ENCODE measurements at places on chromosomes 13 and 19.

DNA sequence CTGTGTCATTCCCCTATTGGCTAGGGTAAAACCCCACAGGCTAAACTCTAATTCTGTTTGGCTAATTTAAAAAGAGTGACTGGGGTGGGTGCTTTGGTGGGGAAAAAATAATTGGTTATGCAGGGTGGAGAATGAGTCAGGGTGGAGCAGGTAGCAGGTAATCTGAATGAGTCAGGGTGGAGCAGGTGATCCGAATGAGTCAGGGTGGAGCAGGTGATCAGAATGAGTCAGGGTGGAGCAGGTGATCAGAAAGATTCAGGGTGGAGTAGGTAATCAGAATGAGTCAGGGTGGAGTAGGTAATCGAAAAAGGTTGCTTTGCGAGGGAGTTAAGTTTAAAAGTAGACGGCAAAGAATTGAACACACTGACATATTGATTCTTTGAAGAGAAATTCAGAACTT, 1218.8 kb upstream of the ATXN8OS start:
- no peak for DNase-seq
- H3K27ac ChIP-seq: no peak overlapping the region
- H3K36me3 ChIP-seq: no peaks in the 10 kb centered on the region
- H3K4me3 ChIP-seq: no peak overlapping the region
- H3K27me3 ChIP-seq: no peaks in the 10 kb centered on the region
- no peaks in the 10 kb centered on the region for H3K4me1 ChIP-seq

GRCh38 chr13:44564936-44565335, 11.2 kb downstream of the TSC22D1 start:
- no peaks in the 10 kb centered on the region for H3K27me3 ChIP-seq
- peaks cover 30% of the 10 kb centered on the region for H3K4me1 ChIP-seq
- no peak for DNase-seq
- H3K27ac ChIP-seq: no peak overlapping the region

- H3K27ac ChIP-seq: no peak overlapping the region
- no peak overlapping the region for H3K4me3 ChIP-seq
- H3K4me1 ChIP-seq: peaks cover 72% of the 10 kb centered on the region
- DNase-seq: no peak
These were observed 120.6 kb downstream of the ABCC4 start for GRCh38 chr13:95180513-95181245.

GRCh38 chr19:55390461-55390880, 4.7 kb downstream of the RPL28 start:
- peak; percentile 53 for DNase-seq
- peak overlapping the region; percentile 82 for H3K27ac ChIP-seq
- H3K27me3 ChIP-seq: no peaks in the 10 kb centered on the region
- peaks cover 36% of the 10 kb centered on the region for H3K4me1 ChIP-seq
- peak overlapping the region; percentile 1 for H3K4me3 ChIP-seq
- H3K36me3 ChIP-seq: peaks cover 63% of the 10 kb centered on the region

DNA sequence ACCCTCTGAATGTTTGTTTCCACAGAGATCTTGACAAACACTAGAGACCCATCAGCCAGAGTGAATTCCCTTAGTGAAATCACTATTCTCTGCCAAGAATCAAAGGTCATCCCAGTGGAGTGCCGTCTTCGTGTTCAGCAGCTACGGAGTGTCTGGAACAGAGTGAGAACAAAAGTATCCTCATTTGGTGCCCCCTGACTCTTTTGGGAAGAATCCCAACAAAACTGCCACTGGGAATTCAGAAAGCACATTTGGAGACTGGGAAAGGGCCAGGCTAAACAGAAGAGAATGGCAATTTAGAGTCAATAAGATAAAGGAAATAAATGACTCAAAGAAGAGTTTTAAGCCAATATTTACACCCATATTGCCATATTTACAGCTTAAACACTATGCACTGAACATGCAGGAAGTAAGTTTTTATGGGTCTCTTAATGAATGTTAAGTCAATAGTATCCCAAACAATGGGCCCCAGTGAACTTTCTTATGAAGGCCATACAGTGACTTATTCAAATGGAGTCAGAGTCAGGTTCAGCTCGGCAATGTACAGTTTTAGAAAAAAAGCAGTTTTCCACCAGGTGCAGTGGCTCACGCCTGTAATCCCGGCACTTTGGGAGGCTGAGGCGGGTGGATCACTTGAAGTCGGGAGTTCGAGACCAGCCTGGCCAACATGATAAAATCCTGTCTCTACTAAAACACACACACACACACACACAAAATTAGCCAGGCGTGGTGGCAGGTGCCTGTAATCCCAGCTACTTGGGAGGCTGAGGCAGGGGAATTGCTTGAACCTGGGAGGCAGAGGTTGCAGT, 392.6 kb downstream of the KLF5 start:
- H3K4me3 ChIP-seq: no peak overlapping the region
- H3K27ac ChIP-seq: no peak overlapping the region
- H3K27me3 ChIP-seq: no peaks in the 10 kb centered on the region
- no peak for DNase-seq
- no peaks in the 10 kb centered on the region for H3K36me3 ChIP-seq
- H3K4me1 ChIP-seq: peaks cover 4% of the 10 kb centered on the region

DNA sequence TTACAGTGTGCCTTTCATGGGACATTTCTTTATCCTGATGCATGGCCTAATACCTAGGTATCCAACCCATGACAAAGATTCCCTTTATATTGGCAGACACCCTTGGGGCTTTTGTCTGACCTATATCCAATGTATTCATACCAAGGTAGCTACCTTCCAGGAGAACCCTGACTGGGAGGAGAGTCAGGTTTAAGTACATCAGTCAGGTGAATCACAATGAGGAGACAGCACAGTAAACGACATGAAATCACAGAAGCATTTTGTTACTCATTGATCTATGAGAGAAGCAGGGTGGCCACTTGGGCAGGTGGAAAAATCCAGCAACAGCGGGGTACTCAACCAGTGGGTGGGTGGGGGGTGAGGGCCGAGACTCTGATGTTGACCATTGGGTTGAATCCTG, 527.4 kb upstream of the ATXN8OS start:
- H3K36me3 ChIP-seq: no peaks in the 10 kb centered on the region

DNA sequence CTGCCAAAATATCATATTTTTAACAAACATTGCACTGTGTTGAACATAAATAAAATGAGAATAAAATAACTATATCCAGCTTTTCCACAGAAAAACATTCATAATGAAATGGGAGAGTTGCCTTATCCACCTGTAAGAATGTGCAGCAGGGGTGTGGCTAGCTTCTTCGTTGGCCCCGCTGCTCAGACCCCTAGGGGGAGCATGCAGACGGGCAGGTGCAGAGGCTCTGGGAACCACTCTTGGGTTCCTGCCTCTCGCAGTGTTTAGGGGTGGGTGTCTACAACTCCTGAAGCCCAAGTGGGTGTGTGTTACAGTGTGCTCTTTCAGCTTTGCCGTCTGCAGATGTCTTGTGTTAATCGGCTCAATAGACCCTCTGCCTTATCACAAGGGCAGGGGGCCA, 121.7 kb downstream of the SLITRK5 start:
- no peaks in the 10 kb centered on the region for H3K36me3 ChIP-seq
- no peak overlapping the region for H3K4me3 ChIP-seq
- H3K4me1 ChIP-seq: no peaks in the 10 kb centered on the region
- no peak for DNase-seq
- no peak overlapping the region for H3K27ac ChIP-seq
- no peaks in the 10 kb centered on the region for H3K27me3 ChIP-seq

DNA sequence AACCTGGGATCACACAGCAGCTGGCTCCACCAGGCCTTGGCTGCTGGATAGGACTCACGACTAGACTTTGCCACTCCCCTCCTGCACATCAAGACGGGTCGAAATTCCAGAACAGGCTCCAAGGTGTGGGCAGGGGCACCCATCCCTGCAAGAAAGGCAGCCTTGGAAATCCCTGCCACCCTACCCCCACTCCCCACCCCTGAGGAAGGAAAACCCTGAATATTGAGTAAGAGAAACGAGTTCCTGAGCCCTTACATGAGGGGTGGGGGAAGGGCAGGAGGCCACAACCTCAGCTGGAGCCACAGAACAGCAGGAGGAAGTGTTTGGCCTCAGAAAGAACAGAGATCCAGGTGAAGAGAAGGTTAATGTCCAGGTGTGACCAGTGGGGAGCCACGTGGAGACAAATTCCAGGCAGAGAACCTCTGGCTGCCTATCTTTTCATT, 20.1 kb downstream of the DEDD2 start:
- H3K4me3 ChIP-seq: no peak overlapping the region
- H3K4me1 ChIP-seq: peaks cover 68% of the 10 kb centered on the region
- peaks cover 69% of the 10 kb centered on the region for H3K36me3 ChIP-seq

DNA sequence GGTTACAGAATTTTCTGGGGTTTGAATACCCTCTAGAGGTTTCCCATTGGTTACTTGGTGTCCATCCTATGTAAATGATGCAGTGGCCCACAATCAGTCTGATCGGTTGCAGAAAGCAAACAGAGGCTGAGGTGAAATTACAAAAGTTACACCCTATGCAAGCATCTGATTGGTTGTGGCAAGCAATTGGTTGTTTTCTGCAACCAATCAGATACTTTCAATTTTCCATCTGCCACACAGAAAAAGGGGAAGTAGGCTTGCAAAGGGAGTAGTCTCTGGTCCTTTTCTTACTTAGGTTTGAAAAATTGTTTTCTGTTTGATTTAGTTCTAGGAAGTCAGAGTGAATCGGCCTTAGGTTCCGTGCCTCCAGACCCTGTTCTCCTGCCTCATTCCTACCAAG, 93.1 kb downstream of the WTIP start:
- H3K36me3 ChIP-seq: peaks cover 4% of the 10 kb centered on the region
- no peak for DNase-seq
- H3K27ac ChIP-seq: no peak overlapping the region
- H3K4me1 ChIP-seq: peaks cover 2% of the 10 kb centered on the region

DNA sequence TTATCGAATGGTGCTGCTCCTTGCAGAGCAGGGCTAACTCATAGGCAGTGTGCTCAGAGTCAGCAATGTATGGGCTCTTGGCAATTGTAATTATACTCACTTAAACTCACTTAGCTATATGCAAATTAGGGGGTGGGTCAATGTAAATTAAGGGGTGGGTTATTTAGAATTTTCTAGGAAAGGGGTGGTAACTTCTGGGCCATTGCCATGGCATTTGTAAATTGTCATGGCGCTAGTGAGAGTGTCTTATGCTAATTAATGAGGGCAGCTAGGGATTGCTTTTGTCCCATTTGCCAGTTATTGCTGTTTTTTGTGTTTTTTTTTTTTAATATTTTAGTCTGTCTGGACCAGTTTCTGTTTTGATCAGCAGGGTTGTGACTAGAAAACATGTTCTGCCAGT, 68.4 kb downstream of the DIAPH3 start:
- no peak overlapping the region for H3K4me3 ChIP-seq
- H3K27ac ChIP-seq: no peak overlapping the region
- peaks cover 7% of the 10 kb centered on the region for H3K36me3 ChIP-seq
- H3K27me3 ChIP-seq: no peaks in the 10 kb centered on the region
- H3K4me1 ChIP-seq: peaks cover 4% of the 10 kb centered on the region

DNA sequence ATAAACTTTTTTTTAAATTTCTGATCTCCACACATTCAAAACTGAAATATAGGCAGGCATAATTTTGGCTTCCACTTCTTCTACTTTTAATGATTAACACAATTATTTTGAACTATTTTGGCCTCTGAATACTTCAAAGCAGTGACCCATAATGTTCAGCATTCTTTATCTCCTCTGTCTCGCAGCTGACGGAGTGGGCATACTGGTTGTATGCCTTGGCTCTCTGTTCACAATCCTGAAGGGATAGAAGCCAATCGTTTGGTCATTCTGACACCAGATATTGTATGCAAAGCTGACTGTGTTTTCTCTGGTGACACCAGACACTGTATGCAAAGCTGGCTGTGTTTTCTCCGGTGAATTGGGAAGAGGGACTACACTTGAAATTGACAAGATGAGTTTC, 833.0 kb downstream of the EFNB2 start:
- no peaks in the 10 kb centered on the region for H3K27me3 ChIP-seq
- no peak overlapping the region for H3K4me3 ChIP-seq
- H3K36me3 ChIP-seq: no peaks in the 10 kb centered on the region

DNA sequence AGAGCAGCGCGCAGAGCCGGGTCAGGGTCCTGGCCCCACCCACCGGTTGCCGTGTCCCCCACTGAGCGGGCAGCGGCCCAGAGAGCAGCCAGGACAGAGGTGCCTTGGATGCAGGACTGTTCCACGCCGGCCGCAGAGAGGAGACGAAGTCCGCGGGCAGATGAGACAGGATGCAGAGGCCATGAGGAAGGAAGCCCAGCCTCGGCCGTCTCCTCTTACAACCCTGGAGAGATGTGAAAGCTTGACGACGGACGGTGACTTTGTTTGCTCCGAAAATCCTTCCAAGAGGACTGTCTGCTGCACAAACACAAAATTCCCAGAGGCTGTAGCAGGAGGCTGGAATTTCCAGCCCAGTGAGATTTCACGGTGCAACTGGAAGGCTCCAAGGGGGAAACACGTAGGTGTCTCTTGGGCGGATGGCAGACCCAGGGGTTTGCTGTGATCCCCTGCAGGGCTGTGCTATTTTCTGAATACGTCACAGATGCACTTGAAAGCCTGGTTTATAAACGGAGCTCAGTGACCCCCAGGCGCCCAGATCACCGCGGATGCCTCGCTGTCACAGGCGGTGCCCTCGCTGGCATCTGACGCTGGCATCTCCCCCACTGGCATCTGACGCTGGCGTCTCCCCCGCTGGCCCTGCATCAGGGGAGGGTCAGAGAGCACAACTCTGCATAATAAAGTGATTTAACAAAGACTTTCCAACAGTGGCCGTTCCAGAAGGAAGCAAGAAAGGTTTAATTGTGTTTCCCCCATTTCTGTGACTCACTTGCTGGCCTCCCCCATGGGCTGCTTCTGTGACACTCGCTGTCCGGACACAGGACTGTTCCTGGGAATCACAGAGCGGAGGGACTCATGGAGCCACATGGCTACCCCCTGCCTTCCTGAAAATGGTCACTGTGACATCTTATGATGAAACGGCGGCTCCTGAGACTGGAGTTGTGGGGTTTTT, 62.0 kb upstream of the C13orf46 start:
- H3K4me3 ChIP-seq: no peak overlapping the region
- DNase-seq: no peak
- peaks cover 35% of the 10 kb centered on the region for H3K4me1 ChIP-seq
- H3K27ac ChIP-seq: peak overlapping the region; percentile 62

GRCh38 chr13:31739226-31739625, at the start of gene RXFP2:
TSS of gene RXFP2 (plus strand) at chr13:31739526. CDS start at chr13:31739613, 87 bp downstream.
- DNase-seq: no peak
- H3K27ac ChIP-seq: no peak within 1 kb of the TSS
- no peaks in the 10 kb centered on the region for H3K36me3 ChIP-seq
- H3K4me1 ChIP-seq: peaks cover 2% of the 10 kb centered on the region
- H3K27me3 ChIP-seq: peaks cover 11% of the 10 kb centered on the region

DNA sequence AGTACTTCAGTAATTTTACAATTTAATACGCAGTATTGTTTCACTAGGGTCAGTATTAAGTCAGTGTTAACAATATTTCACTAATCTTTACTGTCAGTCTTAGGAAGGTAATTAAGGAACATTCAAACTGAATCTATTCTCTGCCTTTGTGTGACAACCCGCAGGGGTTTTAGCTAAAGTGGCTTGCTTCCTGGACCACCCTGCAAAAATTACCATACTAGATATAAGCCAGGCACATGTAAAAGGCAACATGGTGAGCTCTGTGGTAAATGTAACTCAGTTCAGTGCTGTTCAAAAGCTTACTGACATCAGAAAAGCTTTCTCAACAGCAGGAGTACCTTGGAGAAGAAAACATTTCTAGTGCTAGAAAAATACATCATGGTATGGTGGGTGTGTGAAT, 116.7 kb downstream of the FREM2 start:
- no peak for DNase-seq
- H3K4me1 ChIP-seq: no peaks in the 10 kb centered on the region
- H3K27ac ChIP-seq: no peak overlapping the region
- H3K27me3 ChIP-seq: no peaks in the 10 kb centered on the region

- H3K36me3 ChIP-seq: no peaks in the 10 kb centered on the region
- no peak overlapping the region for H3K27ac ChIP-seq
- no peaks in the 10 kb centered on the region for H3K27me3 ChIP-seq
- no peaks in the 10 kb centered on the region for H3K4me1 ChIP-seq
These were observed 72.8 kb downstream of the CCDC70 start for GRCh38 chr13:51934461-51935087.

- peak overlapping the region; percentile 68 for H3K4me3 ChIP-seq
- no peaks in the 10 kb centered on the region for H3K36me3 ChIP-seq
These were observed 2.7 kb downstream of the PNMA8C start for GRCh38 chr19:46426035-46426505.
